Hair follicular keratinocyte (primary cell): ENCODE measurements at places on chromosomes 11 and 22. TPM values are rescaled to one million over a fixed set of nuclear protein-coding genes. Genes with fewer than 3 reads are reported as not detected.

PTGDR2 gene
- not detected in 2 replicates for total RNA-seq

GLYAT gene
- total RNA-seq: not detected in 2 replicates

MPZL2 gene
- 77.9 and 80.6 TPM in 2 replicates for total RNA-seq

TRIM48 gene
- total RNA-seq: not detected in 2 replicates

OR6A2 gene
- not detected in 2 replicates for total RNA-seq

TMEM191C gene
- 0.08 and 0.47 TPM in 2 replicates for total RNA-seq

SDF2L1 gene
- total RNA-seq: 124 and 205 TPM in 2 replicates

RNF215 gene
- total RNA-seq: 8.8 and 12.7 TPM in 2 replicates
